ENCODE measurements at places on chromosomes 2 and 18.

GRCh38 chr2:208426412-208427045 lies 19.9 kb downstream of the PTH2R start:
- H3K36me3 ChIP-seq = no peaks in the 10 kb centered on the region
- DNase-seq = no peak
- no peak overlapping the region for H3K4me3 ChIP-seq

GRCh38 chr2:132521341-132521740 lies 104.7 kb downstream of the GPR39 start:
- no peaks in the 10 kb centered on the region for H3K36me3 ChIP-seq
- H3K27ac ChIP-seq = no peak overlapping the region
- H3K27me3 ChIP-seq = no peaks in the 10 kb centered on the region
- no peak overlapping the region for H3K4me3 ChIP-seq

DNA sequence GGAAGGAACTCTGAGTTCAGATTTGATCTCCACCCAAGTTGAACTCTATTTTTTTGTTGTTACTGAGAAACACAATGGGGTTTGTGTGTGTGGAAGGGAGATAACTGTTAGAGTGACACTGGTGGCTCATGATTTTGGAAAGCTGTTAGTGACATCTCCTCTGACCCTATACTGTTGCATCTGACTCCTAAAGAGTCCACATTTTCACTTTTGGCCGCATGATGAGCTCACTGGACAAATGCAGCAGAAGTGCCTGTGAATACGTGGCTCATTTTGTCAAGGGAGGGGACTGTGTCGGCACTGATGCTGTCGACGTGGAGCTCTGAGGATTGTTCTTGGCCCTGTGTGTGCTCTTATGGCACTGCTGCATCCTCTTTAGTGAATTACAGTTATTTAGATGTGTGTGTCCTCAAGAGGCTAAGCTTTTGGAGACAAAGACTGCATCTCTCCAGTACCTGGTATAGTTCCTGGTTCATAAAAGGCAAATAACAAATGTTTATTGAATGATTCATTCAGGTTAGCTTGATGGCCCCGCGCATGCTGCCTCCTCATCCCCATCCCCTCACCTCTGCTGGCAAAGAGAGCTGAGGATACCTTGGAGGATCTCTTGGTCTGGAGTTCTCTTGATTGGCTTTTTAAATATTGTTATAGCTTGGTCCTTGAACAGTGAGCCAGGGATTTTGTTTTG lies 135.4 kb downstream of the PHLPP1 start:
- no peaks in the 10 kb centered on the region for H3K27me3 ChIP-seq
- peaks cover 21% of the 10 kb centered on the region for H3K4me1 ChIP-seq
- no peak overlapping the region for H3K4me3 ChIP-seq
- no peak overlapping the region for H3K27ac ChIP-seq
- no peak for DNase-seq
- no peaks in the 10 kb centered on the region for H3K36me3 ChIP-seq

GRCh38 chr18:14924226-14924625 lies 176.3 kb downstream of the ANKRD30B start:
- no peak overlapping the region for H3K4me3 ChIP-seq
- no peaks in the 10 kb centered on the region for H3K4me1 ChIP-seq
- no peaks in the 10 kb centered on the region for H3K36me3 ChIP-seq
- DNase-seq = no peak
- H3K27me3 ChIP-seq = no peaks in the 10 kb centered on the region
- H3K27ac ChIP-seq = no peak overlapping the region

DNA sequence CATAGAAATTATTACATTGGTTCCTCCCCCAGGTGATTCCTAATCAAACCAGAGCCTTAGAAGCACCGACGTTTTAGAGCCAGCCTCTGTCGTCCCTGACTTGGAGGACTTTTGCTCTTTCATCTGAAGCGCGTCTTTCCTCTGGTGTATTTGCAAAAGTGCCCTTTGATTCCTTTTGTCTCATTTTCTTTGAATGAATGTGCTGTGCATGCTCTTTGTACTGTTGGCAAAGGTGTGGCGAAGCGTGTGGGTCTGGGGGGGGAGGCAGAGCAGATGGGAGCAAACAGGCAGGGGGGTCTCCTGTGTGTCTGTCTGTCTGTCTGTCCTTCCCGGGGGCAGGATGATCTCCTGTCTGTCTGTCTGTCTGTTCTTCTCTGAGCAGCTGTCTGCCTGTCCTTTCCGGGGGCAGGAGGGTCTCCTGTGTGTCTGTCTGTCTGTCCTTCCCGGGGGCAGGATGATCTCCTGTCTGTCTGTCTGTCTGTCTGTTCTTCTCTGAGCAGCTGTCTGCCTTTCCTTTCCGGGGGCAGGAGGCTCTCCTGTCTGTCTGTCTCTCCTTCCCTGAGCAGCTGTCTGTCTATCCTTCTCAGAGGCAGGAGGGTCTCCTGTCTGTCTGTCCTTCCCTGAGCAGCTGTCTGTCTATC lies 205.5 kb upstream of the MYT1L start:
- no peaks in the 10 kb centered on the region for H3K36me3 ChIP-seq
- H3K4me1 ChIP-seq = no peaks in the 10 kb centered on the region
- H3K4me3 ChIP-seq = no peak overlapping the region
- no peaks in the 10 kb centered on the region for H3K27me3 ChIP-seq

Data from cardiac muscle cell (in vitro differentiated cells and primary cell).